ENCODE measurements at places on chromosomes 4 and X.

GRCh38 chrX:50202539-50202938 lies 1.7 kb upstream of the AKAP4 start:
- DNase-seq: no peak

- no peak for DNase-seq
Measured at GRCh38 chr4:1711055-1711570, 1.0 kb downstream of the SLBP start.

DNA sequence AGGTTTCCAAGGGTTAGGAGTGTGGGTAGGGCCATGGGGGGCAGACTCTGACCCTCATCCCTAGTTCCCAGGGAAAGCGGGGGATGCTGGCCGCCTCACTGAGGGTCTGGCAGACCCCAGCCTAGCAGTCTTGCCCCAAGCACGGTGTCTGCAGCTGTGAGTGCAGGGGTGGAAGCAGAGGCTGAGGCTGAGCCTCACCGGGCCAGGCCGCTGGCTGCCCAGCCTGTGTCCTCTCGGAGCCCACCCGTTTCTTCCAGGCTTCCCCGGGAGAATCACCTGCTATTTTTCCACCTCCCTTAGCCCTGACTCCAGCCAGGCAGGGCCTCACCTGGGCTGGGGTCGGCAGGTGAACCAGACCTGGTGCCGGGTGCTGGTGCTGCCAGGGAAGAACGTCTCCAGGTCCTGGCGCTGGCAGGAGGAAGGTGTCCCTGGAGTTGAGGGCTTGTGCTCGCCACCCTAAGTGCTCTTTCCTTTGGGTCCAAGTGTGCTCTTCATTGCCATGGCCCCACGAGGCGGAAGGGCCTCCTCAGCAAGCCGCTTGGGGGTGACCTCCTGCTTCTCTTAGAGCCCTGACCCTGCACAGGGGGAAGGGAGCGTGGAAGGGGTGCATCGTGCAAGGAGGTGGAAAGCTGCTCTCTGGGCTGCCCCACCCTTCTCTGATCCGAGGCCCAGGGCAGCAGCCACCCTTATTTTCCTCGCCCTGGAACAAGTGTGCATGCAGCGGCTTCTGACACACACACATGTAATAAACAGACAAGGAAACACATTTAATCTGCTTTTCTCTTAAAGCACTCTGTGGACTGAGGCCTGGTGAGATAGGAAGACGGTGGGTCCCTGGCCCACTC lies 112.7 kb downstream of the FAM53A start:
- DNase-seq: no peak

GRCh38 chr4:107896646-107897045 lies 34.7 kb upstream of the CYP2U1 start:
- no peak for DNase-seq

DNA sequence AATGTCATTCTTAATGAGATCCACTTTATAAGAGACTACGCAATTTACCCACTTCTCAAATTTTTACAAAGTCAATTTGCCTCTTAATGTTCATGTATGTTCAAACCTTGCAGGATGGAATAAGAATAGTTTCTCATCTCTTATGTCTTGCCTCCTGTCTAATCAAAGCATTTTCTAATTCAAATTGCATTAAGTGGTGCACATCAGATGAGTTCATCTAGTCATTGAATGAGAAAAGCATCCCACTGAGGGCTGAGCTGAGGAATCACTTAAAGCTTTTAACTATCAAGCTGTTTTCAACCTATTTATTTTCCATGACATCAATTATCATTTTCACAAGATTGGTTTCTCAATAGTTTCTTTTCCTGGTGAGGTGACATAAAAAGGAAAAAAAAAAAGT lies 1964.0 kb downstream of the PCDH7 start:
- DNase-seq: no peak

GRCh38 chr4:122930862-122931261 lies 8.5 kb upstream of the NUDT6 start:
- no peak for DNase-seq

- DNase-seq: no peak
Measured at GRCh38 chrX:26411045-26411444, 195.1 kb downstream of the MAGEB5 start.

- DNase-seq: no peak
Measured at GRCh38 chr4:76458825-76459224, 23.8 kb downstream of the SHROOM3 start.

- no peak for DNase-seq
Measured at GRCh38 chrX:78624962-78625909, 33.9 kb downstream of the RTL3 start.

DNA sequence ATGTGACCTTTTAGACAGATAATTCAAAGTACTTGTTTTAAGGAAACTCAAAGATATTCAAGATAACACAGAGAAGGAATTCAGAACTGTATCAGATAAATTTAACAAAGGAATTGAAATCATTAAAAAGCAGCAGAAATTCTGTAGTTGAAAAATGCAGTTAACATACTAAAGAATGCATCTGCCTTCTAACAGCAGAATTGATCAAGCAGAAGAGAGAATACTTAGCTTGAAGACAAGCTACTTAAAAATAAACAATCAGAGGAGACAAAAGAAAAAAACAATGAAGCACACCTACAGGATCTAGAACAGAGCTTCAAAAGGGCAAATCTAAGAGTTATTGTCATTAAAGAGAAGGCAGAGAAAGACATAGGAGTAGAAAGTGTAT lies 123.0 kb upstream of the TET2 start:
- DNase-seq: no peak

- no peak for DNase-seq
Measured at GRCh38 chrX:30791296-30792278, 97.5 kb downstream of the TAB3 start.

- DNase-seq: peak; percentile 16
Measured at GRCh38 chrX:150897421-150898320, 797 bp downstream of the CD99L2 start.

DNA sequence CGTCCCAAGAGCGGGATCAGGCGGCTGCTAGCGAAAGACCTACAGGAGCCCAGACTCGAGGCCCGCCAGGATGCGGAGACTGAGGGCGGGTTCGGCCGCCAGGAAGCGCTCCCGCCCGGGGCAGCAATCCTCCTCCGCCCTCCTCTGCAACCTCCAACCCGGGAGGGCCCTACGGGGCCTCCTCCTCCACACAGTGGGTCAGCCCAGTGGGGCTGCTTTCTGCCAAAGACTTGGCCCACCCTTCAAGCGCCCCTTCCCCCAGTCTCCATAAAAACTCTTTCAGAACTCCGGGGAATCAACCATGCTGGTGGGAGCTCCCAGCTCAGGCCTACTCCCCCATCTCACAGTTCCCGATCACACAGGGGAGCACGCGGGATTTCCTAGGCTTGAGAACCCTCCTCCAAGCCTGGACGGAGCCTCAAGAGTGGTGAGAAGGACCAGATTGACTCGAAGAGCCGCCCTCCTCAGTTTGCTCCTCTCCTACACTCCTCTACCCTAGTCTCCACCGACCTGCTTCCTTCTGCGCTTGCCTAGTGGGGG lies 77.5 kb downstream of the RLIM start:
- no peak for DNase-seq

GRCh38 chr4:170231377-170231776 lies 141.6 kb upstream of the AADAT start:
- no peak for DNase-seq

DNA sequence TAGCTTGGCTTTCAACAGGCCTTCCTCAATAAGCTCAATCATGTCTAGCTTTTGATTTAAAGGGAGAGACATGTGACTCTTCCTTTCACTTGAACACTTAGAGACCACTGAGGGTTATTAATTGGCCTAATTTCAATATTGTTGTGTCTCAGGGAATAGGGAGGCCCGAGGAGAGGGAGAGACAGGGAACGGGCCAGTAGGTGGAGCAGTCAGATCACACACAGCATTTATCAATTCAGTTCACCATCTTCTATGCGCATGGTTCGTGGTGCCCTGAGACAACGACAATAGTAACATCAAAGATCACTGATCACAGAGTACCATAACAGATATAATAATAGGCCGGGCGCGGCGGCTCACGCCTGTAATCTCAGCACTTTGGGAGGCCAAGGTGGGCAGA lies 17.8 kb downstream of the ZNF81 start:
- DNase-seq: no peak

- no peak for DNase-seq
Measured at GRCh38 chr4:4922441-4922840, 63.0 kb downstream of the MSX1 start.

DNA sequence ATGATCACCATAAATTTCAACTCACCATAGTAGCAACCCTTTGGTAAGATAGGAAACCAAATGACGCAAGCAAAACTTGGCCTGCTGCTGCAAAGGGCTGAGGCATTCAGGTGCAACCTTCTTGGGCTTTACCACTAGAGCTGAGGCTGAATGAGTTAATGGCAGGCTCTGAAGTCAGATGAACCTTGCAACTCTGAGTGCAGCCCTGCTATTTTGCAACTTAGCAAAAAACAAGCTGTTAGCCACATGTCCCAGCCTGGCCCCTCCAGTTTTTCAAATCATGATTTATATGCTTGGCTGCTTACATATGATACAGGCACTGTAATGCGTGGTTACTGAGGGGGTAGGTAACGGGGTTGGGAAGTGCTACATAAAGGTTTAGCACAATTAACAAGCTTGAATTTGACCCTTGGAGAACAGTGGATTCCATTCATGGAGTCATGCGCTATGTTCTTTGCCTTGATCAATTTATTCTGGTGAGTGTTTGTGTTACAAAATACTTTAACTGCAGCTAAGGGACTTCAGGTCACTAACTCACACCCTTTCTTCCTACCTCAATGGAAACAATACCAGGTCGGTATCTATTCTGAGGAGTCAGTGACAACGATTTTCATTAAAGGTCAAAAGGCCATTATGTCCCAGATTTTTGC lies 80.5 kb upstream of the PPARGC1A start:
- DNase-seq: no peak

GRCh38 chrX:129318375-129318774 lies 204.9 kb downstream of the SMARCA1 start:
- DNase-seq: no peak

DNA sequence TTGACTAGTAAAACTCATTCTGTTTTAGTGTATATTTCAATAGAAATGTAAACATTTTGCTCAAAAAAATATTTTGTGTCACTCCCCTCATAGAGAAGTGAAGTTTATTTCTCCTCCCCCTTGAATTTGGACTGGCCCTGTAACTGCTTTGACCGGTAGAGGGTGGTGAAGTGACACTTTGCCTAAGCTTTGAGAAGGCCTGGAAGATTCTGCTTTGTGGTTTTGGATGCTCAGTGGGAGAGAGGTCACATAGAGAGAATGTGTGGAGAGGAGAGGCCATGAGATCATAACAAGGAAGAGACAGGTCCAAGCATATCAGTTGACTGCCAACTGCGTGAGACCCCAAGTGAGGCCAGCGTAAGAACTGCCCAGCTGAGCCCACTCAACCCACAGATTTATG lies 19.1 kb upstream of the ARX start:
- DNase-seq: no peak

DNA sequence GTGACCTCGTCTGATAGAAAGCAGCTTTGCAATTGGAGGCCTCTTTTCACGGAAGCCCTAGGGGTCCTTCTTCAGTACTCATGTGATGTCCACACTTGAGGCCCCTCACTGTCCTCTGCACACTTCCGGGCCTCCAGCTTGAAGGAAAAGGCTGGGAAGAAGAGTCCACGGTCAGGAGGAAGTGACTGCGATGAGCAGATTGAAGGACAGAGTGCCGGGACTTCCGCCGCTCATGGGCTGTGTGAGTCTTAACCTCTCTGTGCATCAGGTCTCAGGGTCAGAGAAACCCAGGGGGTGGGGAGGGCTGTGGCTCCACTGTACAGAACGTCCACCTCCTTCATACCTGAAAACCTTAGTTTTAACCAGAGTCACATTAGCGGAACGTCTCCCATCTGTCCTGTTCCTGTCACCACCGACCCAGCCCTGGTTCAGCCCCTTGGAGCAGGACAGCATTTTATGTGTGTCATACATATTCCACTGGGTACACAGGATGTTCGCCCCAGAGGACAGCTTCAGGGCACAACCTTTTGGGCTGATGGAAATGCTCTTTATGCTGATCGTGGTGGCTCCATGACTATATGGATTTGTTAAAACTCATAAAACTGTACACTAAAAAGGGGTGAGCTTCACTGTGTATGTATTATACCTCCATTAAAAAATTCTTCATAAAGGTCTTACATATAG lies 51.0 kb upstream of the SORCS2 start:
- no peak for DNase-seq

GRCh38 chr4:145563293-145563985 lies 55.7 kb upstream of the MMAA start:
- no peak for DNase-seq

DNA sequence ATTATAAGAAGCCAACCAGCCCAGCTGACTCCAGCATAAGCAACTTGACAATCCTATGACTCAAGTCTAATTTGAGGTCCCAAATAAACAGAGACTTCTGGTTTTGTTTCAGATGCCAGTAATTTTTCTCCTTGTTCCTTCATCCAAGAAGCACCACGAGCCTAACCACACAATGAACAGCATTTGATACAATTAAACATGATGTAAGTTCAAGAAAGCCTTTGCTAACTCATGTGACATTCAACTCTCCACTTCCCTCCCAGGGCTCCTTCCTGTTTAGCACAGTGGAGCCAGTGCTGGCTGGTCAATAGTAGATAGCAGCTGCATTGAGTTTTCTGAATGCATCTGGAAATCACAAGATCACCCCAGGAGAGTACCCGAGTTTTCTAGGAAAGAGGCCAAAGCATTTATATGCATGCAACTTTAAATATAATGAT lies 206.3 kb downstream of the ARHGAP24 start:
- DNase-seq: no peak

DNA sequence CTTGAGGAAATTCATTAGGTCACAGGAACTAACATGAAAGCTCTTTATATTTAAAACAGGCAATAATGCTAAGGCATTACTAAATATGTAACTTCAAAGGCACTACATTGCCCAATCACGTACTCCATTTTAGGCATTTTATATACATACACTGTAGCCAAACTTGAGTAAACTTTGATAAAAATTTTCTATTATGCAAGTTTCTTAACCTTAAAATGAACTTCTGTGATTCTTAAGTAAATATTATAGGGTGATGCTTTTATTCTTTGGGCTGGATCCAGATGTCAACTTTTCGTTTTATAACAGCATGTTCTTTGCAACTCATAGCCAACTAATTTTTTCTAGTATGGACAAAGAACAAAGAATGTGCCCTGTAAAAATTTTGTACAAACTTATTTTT lies 28.3 kb upstream of the MAP9 start:
- no peak for DNase-seq

GRCh38 chrX:9147726-9148125 lies 113.8 kb upstream of the FAM9B start:
- no peak for DNase-seq

- no peak for DNase-seq
Measured at GRCh38 chr4:71050809-71051208, 57.4 kb downstream of the DCK start.

All from stimulated activated CD4-positive, alpha-beta T cell treated with anti-CD3 and anti-CD28 coated beads, TNF-alpha, amount 100 ng/mL, for 4 hours (primary cell).